Sciatic nerve (tissue), 2 donors: ENCODE measurements at places on chromosomes 1 and 21. TPM values are rescaled to one million over a fixed set of nuclear protein-coding genes. Genes with fewer than 3 reads are reported as not detected.

TAS1R1 gene
- total RNA-seq, result not detected

KRTAP11-1 gene
- total RNA-seq, result not detected

SHE gene
- 30.5 TPM for total RNA-seq

BMP8B gene
- 40.2 TPM for total RNA-seq

GPR25 gene
- not detected for total RNA-seq

OR2M3 gene
- 0.04 TPM for total RNA-seq

LCE1F gene
- not detected for total RNA-seq

FUCA1 gene
- 22.3 TPM for total RNA-seq

NCF2 gene
- 29.6 TPM for total RNA-seq

HENMT1 gene
- total RNA-seq, result 3.9 TPM

VANGL2 gene
- total RNA-seq, result 7.1 TPM

TMEM269 gene
- total RNA-seq, result 0.31 TPM

NOL9 gene
- 26.0 TPM for total RNA-seq

LINGO4 gene
- total RNA-seq, result not detected

PLA2G4A gene
- total RNA-seq, result 4.8 TPM

HEYL gene
- 10.6 TPM for total RNA-seq

PERM1 gene
- not detected for total RNA-seq

OVAAL gene
- total RNA-seq, result not detected

LCE1C gene
- not detected for total RNA-seq

EIF2D gene
- total RNA-seq, result 54.1 TPM

RAP1GAP gene
- total RNA-seq, result 14.7 TPM

TMEM53 gene
- total RNA-seq, result 12.5 TPM

CALML6 gene
- total RNA-seq, result 0.49 TPM

CCDC190 gene
- 0.22 TPM for total RNA-seq

TIMM17A gene
- total RNA-seq, result 28.7 TPM

FAM72D gene
- total RNA-seq, result 0.40 TPM

C1QA gene
- total RNA-seq, result 109 TPM

DIPK1A gene
- total RNA-seq, result 6.6 TPM

ALG14 gene
- total RNA-seq, result 5.6 TPM

PLA2G2C gene
- total RNA-seq, result 0.36 TPM
